ENCODE measurements at places on chromosomes 5 and 9.
A peak's percentile ranks its signal among the peaks of the same experiment; 100 is the strongest.

DNA sequence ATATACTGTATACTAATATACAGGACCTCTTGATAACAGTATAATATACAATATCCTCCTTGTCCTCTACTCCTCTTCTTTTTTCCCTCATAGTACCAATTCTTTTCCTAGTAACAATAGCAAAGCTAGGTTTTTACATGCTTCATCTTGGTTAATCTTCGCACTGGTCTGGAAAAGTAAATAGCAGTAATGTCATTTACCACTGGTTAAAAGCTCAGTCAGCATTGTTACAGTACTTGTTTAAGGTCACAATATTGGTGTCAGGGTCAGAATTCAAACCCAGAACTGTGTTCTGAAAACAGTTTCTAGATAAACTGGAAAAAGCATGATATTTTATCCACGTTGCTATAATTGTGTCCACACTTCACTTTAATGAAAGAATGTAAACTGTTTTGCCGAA, 692.4 kb upstream of the CDH6 start:
- no peak for DNase-seq

DNA sequence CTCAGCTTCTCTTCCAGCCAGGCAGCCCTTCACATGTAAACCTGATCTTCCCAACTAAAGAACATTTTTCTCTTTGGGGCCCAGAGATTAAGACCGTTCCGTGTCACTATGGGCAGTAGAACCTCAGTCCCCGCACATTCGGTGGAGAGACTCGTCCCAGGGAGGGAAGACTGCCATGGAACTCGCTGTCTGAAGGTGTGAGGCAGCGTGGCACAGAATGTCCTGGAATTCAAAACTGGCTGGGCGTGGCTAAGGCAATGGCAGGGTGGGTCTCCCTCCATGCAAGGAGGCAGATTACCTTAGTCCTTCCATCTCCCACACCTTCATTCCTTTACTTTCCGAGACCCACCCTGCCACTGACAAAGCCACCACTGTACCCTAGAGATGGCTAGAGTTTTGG, 57.4 kb upstream of the ZNF354A start:
- no peak for DNase-seq

GRCh38 chr9:133532937-133533668, 1.4 kb upstream of the ADAMTSL2 start:
- DNase-seq = peak; percentile 93

DNA sequence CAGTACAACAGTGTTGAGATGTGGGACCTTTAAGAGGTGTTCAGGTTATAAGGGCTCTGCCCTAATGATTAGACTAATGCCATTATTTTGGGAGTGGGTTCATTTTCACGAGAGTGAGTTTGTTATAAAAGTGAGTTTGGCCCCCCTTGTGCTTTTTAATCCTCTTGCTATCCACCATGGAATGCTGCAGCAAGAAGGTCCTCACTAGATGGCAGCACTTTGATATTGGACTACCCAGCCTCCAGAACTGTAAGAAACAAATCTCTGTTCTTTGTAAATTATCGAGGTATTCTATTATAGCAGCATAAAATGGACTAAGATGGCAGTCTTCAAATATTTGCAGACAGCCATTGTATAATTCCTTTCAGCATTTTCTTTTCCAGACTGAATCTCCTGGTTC, 212.4 kb downstream of the LRRC70 start:
- DNase-seq = peak; percentile 57

DNA sequence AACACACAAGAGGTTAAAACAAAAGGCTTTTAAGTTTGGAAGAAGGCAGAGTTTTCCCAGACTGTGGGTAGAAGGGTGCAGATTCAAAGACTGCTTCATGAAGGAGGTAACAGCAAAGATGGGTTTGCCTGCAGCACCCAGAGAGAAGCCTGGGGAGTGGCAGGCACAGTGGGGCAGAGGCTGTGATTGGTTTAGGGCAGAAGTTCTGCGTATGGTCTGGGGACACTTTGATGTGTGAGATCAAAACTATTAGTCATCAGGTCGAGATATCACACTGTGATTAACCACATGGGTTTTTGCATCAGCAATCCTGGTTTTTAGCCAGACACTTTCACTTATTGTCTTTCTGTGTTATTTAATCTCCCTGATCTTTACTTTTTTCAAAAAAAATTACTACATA, 188.8 kb upstream of the GLRA1 start:
- peak; percentile 4 for DNase-seq

DNA sequence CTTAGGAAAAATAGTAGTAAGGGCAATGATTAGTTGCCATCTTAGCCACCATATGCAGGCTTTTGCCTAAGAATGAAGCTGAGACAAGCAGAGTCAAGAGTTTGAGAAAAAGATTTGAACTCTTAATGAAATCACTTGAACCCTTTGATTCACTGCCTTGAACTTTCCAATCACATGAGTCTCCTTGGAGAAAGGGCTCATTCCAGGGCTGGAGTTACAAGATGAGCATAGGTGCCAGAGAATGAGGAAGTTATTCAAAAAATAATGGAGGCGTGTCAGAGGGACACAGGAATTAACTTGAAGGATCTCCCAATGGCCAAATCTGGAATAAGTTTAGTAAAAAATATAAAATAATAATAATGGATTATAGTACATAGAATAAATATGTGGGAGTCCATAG, 35.3 kb downstream of the MAT2B start:
- no peak for DNase-seq

DNA sequence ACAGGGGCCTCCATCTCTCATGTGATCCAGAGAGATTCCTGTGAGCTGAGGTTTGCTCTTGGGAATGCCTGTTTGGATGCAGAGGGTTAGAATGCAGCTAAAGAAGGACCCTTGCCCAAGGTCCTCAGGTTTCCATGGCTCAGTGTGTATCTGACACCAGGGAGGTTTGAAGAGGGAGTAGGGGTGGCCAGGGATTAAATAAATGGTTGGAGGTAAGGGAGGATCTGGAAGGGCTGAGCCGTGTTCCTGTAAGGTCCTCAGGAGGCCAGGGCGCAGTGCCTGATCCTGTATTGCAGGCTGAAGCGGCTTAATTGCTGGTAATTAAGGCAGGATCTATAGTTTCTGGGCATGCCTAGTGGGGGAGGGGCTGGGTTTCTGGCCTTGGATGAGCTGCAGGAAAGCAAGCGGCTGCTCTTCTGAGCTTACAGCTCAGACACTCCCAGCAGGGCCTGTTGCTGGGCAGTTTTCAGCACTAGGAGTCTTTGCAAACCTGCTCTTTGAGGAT, 41.5 kb upstream of the MAP1B start:
- DNase-seq = no peak

- DNase-seq = no peak
Measured at GRCh38 chr9:14198841-14199455, 115.0 kb downstream of the NFIB start.

GRCh38 chr9:88809355-88810161, 181.7 kb upstream of the S1PR3 start:
- no peak for DNase-seq

DNA sequence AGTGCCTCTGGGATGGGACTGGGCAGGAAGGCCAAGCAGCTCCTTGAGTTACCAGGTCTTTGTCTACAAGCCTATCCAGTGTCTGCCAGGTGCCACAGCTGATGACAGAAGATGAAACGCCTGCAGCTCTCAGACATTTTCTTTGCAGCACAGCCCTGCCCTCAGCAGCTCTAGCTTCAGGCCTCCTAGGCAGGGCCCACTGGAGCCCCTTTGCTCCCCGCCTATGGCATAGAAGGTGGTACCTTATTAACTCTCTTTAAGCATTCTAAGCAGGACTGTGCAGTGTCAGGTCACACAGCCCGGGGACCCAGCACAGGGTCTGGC, 1.3 kb upstream of the SKP1 start:
- DNase-seq = no peak

GRCh38 chr9:119722384-119722783, 353.1 kb upstream of the BRINP1 start:
- no peak for DNase-seq

- no peak for DNase-seq
Measured at GRCh38 chr5:154111214-154111613, 72.4 kb downstream of the MFAP3 start.

- peak; percentile 8 for DNase-seq
Measured at GRCh38 chr5:118095115-118095514, 893.2 kb downstream of the DTWD2 start.

GRCh38 chr5:157951673-157952373, 92.9 kb upstream of the CLINT1 start:
- no peak for DNase-seq

GRCh38 chr9:18606281-18606680, 132.3 kb downstream of the ADAMTSL1 start:
- DNase-seq = no peak

- DNase-seq = no peak
Measured at GRCh38 chr9:98545021-98545420, 163.7 kb downstream of the GABBR2 start.

DNA sequence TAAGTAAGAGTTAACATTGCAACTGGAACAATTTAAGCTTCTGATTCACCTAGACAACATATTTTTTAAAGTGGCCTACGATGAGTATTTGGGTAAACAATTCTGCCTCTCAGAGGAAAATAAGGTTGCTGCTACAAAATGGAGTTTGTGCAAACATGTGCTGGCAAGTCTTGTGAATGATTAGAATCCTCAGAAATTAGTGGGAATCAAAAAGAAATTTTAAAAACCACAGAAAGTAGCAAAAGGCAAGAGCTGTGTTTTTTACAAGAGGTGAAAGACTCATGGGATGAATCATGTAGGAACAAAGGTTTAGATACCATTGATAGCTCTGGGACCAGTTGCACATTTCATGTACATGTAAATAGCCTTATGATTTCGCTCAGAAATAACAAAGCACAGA, 561.6 kb downstream of the TAF11L14 start:
- DNase-seq = no peak

DNA sequence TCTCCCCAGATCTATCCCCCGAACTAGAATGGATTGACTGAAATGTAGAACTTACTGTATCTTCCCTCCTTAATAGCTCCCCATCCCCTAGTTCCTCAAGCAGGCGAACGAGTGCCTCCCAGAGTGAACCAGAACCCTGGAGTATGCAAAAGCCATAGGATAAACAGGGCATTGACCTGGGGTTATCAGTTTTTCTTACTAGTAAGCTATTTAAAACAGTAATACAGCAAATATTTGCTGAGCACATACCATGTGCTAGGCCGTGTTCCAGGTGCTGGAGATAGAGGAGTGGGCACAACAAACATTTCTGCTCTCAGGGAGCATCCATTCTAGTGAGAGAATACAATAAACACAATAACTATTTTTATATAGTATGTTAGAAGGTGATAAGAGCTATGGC, 1.8 kb downstream of the SKP2 start:
- no peak for DNase-seq

GRCh38 chr5:133226186-133226585, 174.4 kb downstream of the HSPA4 start:
- DNase-seq = peak; percentile 59

DNA sequence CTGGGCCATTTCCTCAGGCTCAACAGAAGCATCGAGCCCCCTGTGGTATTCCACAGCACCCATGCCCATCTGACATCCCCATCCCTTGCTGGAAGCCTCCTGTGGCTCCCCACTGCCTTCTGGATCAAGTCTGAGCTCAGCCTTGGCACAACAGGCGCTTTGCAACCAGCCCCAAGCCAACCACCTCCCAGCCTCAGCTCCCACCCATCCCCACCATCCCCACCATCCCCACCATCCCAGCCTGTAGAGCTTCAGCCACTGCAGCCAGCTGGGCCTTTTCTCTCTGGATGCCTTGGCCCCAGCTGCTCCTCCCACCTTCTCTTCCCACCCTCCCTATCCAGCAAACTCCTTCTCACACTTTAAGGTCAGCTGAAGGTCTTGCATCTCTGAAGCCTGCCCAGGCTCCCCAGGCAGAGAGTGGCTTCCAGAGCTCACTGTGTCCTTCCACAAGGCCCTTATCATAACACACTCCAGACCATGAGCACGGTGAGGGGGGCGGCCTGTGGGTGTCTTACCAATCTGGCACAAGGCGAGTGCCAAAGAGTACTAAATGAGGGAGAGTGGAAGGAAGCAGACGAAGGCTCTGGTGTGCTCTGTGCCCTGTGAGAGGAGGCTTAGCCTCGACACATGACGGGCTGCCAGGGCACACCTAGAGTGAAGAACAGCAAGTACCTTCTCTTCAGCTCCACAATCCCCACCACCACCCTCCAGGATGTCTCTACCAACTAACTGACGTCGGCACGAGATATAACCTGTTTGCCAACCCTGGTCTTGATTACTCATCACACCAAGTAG, 6.5 kb downstream of the HIGD2A start:
- DNase-seq = no peak

- DNase-seq = peak; percentile 63
Measured at GRCh38 chr9:124776954-124777648, at the start of gene OLFML2A. OLFML2A (plus strand) TSS chr9:124777133; CDS start chr9:124777271, 138 bp downstream.

DNA sequence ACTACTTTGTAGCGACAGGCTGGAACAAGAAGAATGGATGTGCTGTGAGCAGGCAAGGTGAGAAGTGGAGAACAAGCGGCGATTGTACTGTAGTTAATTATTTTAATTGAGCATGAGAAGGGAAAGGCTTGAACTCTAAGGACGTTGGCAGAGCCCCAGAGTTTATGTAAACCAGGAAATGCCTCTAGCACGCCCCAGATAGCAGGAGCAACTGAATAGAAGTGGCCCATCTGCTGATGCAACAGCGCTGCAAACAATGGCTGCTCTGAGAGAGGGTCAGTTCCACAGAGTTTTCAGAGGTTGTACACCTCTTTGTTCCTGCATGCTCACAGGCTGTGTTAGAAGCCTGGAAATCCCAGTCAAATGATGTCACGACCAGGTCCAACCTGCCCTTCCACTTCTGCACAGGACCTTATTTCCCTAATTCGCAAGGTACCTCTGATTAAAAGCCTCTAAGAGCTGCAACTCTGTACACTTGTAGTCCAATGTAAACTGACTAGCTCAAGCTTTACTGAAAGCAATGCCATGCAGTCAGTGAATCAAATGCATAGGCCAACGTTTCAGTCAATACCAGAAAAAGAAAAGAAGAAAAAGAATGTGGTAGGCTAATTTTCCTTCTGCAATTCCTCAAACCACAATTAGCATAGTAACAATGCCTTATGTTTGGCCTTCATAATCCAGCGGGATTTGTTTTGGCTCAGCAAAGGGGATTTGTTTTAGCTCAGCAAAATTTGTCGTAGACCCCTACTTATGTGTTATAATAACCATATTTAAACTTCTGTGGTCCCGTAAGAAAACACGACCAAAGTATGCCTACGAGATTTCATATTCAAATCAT, 119.6 kb upstream of the RETREG1 start:
- DNase-seq = peak; percentile 90

DNA sequence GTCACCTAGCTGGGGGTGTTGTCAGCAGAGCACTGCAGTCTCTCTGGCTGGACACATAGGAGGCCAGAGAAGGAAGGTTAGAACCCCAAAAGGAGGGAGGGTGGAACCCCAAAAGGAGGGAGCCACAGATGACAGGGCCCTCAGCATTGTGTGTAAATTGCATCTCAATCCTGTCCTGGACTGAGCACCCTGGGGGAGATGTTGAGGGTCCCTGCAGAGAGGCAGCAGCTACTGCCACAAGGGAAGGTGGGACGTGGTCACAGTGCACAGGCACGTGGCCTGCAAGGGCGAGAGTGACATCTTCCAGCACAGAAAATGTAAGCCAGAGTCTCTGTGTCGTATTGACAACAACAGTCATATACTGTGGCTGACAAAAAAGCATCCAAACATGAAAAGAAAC, 36.5 kb upstream of the CEP72 start:
- no peak for DNase-seq

- DNase-seq = no peak
Measured at GRCh38 chr5:127810707-127811490, 107.7 kb downstream of the CCDC192 start.

All from DMS53 (cell line).